ENCODE measurements at places on chromosomes 5 and 9. TPM values are rescaled to one million over a fixed set of nuclear protein-coding genes. Genes with fewer than 3 reads are reported as not detected.

Gene BTNL3
- 0.29 TPM for total RNA-seq

DNA sequence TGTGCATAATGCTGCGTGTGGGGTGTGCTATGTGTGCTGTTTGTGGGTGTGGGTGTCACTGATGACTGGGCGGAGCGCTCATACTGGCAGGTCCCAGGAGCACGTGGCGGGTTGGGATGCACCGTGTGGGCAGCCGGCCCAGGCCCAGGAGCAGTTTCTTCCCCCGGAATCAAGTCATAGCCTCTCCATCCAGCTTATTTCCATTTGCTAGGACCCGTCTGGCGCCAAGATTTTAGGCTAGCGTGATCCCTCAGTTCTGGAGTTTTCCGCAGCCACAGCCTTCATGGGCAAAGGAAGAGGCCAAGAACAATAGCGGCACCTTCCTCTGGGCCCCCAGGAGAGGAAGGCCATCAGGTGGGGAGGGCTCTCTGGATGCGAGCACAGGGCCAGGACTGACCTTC is 43.3 kb upstream of the NEURL1B start:
- no peak for DNase-seq

DNA sequence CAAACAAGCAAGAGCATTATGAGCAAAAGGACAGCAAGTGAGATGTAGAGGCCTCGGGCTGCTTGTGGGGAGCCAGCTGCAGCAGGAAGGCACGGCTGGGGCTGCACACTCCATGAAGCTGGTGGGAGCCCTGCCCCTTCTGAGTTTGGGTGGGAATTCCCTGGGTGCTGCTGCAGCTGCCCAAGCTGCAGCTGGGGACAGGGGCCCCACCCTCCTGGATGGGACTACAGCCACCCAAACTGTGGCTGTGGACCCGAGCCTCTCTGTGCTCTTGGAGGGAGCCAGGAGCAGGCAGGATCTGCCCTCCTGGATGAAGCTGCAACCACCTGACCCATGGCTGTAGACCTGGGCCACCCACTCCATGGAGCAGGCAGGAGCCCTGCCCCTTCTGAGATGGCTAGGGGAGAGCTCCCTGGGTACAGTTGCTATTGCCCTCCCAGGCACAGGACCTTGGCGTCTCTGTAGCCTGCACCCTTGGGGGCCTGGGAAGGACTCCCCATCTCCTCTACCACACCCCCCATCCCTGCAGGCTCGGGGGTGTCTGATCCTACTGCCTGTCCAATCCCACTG is 159.1 kb downstream of the ERCC6L2 start:
- no peak for DNase-seq

- no peak for DNase-seq
These were observed 441.8 kb upstream of the RIOK2 start for GRCh38 chr5:97624886-97625285.

DNA sequence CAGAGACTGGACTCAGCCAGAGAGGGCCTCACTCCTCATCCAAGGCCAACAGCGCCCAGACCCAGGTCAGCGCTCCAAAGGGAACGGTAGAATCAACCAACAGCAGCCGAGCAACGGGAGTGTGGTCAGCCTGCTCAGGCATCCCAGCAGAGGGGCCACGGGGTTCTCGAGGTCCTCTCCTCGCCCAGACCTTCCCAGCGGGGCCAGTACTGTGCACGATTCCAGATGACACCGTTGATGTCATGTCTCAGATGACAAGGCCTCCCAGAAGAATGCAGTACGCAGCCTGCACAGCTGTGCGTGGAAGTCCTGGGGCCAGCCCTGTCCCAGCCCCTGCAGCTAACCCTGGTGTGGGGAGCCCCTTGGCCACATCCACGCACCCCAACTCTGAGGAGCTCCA is 141.0 kb upstream of the PPP1R26 start:
- DNase-seq: peak; percentile 85

Gene STX17
- 26.1 TPM for total RNA-seq

- DNase-seq: no peak
These were observed 1.5 kb downstream of the NDFIP1 start for GRCh38 chr5:142110046-142110531.

DNA sequence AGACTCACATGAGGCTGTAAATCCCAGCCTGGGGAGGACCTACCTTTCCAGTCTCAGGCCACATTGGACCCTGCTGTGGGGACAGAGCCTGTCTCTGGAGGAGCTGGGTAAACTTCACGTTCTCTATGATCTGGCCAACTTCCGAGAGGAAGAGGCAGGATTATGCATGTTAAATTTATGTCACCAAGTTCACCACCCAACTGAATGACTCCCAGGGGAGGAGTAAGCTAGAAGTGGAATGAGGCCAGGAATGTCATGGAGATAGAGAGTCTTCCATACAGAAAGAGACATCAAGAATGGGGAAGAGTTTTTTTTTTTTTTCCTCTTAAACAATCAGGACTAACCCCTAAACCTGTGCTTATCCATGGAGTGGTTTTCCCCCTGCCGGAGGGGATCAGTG is 90.3 kb upstream of the PALM2AKAP2 start:
- no peak for DNase-seq

Gene FAM169A
- total RNA-seq: 0.16 TPM

DNA sequence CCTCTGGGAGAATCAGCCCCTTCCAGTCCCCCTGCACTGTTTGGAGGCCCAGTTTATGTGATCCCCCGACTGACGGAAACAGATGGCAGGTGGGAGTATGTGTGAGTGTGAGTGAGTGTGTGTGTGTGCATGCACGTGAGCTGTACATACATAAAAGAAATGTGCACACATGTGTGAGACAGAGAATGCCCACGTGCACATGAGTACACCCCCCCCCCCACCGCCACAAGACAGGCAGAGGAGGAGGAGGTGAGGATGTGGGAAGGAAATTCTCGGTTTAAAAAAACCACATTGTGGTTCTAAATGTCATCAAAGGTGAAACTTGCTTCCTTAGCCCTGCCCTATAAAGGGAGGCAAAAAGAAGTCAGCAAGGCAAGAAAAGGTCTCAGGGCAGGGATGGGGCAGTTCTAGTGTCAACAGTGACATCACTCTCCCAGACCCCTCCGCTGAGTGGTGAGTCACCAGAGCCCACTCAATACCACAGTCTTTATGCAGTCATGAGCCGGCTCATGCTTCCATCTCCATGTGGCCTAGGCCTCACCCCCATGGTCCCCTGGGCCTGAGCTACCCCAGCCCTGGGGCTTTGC is 79.2 kb upstream of the HSPA9 start:
- DNase-seq: no peak

Gene CD14
- 224 TPM for total RNA-seq

DNA sequence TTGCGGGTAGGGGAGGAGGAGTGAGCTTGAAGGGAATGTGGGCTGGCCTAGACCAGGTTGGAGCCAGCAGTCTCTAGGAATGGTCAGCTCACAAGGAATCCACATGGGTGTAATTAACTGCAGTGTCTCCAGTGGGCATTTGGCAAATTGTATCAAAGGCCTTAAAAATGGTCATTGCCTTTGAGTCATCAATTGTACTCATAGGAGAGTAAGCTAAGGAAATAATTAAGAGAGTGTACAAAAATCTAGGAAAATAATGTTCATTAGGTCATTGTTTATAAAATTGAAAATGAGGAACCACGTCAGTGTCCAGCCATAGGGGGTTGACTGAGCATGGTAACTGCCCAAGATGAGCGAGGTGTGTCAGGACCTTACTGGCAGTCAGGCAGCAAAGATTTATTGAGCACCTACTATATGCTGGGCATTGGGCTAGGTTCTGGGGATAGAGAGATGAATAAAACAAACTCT is 29.8 kb upstream of the RPL26L1 start:
- DNase-seq: no peak

Gene OR13J1
- total RNA-seq: not detected

GRCh38 chr9:100229561-100229960 is 123.2 kb downstream of the TEX10 start:
- no peak for DNase-seq

Gene ZNF367
- total RNA-seq: 0.71 TPM

DNA sequence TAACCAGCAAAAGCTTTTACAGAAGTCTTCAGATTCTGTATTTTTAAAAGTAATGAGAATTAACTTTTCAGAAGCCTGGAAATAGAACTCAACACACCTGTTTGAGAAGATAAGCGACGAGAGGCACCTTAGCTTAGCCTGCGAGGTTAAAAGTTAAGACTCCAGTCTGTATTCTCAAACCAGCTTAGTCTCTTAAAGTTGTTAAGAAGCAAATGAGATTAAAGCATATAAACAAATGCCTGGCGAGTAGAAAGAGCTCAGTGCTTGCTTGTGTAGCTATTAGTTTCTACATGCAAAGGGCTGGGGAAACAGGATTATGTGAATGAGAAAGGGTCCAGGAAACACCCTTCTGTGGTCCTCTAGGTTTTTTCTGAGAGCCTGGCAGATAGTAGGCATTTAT is 51.7 kb downstream of the MTAP start:
- no peak for DNase-seq

Gene ISL1
- 0.29 TPM for total RNA-seq

Gene S1PR3
- total RNA-seq: 13.9 TPM

Gene PRDM9
- total RNA-seq: not detected

GRCh38 chr5:135309391-135310327 is 89.4 kb downstream of the MACROH2A1 start:
- no peak for DNase-seq

Gene RGS7BP
- 0.93 TPM for total RNA-seq

DNA sequence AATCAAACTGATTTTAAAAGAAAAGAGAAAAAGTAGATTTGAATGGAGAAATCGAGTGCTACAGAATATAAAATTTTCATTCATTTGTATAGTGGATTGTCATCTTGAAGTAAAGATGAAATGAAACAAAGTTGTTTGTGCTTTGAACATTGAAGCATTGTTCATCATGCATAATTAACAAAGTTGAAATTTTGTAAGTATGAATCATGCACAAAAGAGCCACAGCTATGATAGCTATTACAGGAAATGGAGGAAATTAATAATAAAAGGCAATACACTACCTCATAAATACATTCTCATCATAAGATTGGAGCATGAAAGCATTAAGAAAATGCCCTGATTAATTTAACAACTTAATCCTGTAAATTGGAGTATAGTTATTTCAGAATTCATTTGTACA is 153.4 kb upstream of the TLX3 start:
- DNase-seq: no peak

Gene PCDHGB2
- 3.1 TPM for total RNA-seq

DNA sequence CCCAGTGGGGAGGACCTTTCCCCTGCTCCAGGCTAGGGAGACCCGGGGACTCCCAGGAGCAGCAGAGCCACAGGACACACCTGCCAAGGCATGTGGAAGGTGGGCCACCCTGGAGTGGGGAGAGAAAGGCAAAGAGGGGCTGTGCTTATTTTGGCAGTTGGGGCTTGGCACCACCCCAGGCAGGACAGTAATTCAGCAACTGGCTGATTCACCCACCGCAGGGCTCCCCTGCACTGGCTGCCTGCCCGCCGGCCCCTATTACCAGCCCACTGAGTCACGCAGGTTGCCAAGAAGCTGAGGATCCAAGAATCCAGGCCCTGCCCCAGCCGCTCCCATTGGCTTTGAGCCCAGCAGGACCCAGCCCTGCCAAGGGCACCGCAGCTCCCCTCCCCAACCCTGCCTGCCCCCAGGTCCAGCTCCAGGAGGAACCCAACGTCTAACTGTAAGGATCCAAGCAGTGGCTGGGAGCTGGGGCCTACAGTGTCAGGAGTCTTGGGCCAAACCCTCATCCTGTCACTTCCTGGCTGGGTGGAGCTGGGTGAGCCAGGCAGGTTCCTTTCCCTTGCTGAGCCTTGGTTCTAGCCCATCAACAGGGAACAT is 14.2 kb upstream of the RALGDS start:
- peak; percentile 95 for DNase-seq

Gene OBP2B
- total RNA-seq: not detected

DNA sequence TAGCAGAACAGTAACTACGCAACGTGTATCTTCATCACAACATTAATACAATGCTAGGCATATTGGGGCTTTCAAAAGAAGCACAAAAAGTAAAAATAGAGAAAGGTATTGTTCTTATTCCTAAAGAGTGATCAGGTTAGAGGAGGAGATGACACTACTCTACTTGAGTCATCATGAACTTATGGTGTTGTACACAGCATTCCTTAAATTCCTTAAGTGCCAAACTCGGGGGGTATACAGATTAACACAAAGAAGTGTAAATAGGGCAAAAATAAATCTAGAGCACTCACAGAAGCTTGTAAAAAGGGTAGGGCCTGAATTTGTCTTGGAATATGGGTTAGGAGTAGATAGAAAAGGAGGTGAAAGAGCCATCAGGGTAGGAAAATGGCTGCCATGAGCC is 308.0 kb upstream of the DAP start:
- no peak for DNase-seq

DNA sequence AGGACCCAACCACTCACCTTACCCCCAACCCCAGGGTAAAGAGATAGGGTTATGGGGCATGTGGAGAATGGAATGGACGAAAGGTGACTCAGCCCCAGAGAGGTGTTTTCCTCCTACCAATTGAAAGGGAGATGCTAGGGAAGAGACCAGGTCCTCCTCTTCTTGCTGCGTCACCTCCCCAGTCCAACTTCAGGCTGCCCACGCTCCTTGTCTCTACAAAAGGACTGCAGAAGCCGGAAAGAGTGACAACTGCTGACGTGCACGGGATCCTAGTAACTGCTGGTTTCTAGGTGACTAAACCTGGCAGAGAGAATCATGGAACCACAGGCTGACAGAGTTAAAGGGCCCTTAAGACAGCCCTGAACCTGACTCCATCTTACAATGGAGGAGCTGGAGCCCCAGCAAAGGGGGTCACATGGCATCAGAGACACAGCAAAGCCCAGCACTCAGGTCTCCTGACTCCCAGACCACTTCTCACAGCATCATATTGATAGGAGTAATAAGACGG is 2.2 kb downstream of the GPX3 start:
- DNase-seq: no peak

GRCh38 chr9:114559830-114560513 is 27.6 kb upstream of the ATP6V1G1 start:
- DNase-seq: no peak

Gene DBH
- not detected for total RNA-seq

Gene PRUNE2
- total RNA-seq: 13.9 TPM

GRCh38 chr5:38601133-38601862 is 44.9 kb upstream of the LIFR start:
- no peak for DNase-seq

DNA sequence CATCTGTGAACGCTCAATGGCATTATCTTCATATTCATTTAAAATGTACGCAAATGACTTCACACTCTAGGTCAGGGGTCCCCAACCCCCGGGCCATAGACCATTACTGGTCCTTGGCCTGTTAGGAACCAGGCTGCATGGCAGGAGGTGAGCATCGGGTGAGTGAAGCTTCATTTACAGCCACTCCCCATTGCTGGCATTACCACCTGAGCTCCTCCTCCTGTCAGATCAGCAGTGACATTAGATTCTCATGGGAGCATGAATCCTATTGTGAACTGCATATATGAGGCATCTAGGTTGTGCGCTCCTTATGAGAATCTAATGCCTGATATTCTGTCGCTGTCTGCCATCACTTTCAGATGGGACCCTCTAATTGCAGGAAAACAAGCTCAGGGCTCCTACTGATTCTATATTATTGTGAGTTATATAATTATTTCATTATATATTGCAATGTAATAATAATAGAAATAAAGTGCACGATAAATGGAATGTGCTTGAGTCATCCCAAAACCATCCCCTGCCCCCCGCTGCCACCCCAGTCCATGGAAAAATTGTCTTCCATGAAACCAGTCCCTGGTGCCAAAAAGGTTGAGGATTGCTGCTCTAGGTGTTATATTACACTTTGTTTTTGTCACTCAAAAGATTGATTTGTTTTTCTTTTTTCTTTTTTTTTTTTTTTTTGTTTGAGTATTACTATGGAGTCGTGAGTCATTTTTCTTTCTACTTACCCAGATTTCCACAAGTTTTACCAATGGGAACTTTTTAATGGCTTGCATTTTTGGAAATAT is 127.2 kb downstream of the DOCK8 start:
- no peak for DNase-seq

Gene ECSCR
- total RNA-seq: 26.7 TPM

- no peak for DNase-seq
These were observed 13.7 kb upstream of the NR4A3 start for GRCh38 chr9:99807956-99808355.

Gene FAM78A
- total RNA-seq: 6.3 TPM

Data from mesenteric fat pad (tissue), 1 donor.